ENCODE measurements at places on chromosomes 4 and X.

GRCh38 chr4:30495251-30495650 is 224.9 kb upstream of the PCDH7 start:
- DNase-seq, result no peak

GRCh38 chr4:11605597-11605996 is 176.9 kb upstream of the HS3ST1 start:
- peak; percentile 71 for DNase-seq

DNA sequence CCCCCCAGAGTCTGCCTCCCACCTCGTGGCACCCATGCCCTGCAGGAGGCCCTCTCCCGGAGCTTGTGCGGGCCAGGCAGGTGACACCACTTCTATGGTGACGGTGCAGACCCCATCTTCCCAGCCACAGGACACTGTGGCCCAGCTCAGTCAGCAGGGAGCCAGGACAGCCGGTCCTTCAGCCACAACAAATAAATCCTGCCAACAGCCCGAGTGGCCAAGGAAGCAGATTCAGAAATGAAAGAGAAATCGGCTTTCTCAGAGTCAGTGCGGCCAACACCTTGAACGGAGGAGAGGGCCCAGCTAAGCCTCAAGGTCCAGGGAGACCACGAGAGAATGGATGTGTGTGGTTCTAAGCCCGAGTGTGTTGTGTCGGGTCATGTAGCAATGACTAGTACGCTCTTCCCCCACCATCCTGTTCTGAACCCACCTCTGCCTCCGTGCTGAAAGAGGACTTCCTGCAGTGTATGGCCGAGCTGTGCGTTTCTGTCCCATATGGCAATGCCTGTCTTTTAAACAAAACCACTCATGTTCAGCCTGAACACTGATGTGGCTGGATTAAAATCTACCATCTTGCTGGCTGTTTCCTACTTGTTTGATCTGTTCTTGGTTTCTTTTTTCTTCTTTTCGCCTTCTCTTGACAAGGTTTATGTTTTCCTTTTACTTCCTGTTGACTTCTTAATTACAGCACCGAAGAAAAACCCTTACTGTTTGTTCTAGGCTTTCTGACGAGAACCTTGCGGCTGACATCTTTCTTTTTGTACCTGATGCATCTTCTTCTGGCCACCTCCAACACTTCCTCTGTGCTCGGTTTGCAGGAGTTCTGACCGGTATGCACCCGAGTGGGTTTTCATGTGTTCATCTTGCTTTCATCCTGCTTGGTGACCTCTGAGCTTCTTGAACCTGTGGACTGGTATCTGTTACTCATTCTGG is 53.1 kb downstream of the GAK start:
- DNase-seq, result no peak

DNA sequence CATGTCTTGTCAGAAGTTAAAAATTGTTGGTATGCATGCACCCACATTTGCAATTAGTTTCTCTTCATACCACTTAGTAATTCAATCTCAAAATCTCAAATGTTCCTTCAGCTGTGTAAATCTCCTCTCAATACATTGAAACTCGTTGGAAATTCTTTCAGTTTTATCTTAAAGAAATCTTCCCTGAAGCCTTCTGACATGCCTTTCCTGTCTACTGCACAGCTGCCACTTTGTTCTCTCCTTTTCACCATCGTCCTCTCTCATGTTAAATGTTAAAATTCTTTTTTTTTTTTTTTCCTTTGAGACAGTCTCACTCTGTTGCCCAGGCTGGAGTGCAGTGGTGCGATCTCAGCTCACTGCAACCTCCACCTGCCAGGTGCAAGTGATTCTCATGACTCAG is 30.9 kb downstream of the MCUB start:
- DNase-seq, result no peak

DNA sequence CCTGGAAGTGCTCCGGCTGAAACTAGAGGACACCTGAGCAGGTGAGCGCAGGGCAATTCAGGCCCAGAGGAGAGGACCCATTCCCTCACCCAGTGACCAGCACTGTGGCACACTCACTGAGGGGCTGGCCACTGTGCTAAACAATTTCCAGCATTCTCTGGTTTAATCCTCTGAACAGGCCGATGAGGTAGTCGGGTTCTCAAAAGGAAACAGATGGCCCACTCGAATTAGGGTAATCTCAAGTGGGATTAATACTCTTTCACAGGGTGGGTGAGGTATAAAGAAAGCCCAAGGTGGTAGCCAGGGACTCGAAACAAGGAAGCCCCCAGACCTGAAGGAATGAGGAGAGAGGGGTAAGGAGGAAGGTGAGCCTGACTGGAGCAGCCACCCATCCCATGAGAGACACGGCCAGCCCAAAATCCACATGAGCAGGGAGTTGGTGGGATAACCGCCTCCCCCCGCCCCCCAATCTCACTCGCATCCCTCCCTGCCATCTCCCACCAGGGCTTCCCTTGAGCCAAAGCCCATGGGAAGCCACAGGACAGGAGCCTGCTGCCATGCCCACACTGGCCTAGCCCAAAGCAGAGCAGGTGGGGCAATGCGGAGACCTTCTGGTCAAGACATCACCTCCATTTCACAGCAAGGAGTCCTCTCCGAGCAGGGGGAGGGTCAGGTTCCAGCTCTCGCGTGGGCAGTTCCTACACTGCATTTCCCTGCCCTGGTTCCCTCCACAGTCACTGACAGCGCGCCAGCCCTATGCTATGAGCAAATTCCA is 55.0 kb downstream of the SH3KBP1 start:
- no peak for DNase-seq

- peak; percentile 79 for DNase-seq
Observed at GRCh38 chr4:76658231-76659102, 223.4 kb downstream of the SHROOM3 start.

GRCh38 chr4:101294597-101294996 is 52.7 kb downstream of the PPP3CA start:
- DNase-seq, result no peak

DNA sequence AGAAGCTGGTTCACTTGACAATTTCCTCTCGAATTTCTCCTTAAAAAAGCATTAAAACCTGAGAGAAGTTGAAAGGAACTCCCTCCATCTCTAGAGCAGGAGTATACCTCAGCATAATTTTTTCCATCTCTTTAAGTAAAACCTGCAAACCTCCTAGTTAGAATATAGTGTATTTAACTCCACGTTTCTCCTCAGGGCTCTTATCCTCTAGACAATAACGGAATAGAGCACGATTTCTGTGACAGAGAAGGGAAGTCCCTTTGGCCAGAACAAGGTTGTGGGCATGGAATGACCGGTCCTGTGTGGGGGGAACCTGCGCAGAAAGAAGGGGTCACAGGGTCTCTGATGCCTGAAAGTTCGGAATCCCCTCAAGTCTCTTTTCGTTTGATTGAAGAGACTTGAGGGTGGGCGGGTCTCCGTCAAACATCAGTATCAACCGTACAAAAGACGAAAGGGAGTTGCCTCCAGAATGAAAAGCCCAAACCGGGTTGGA is 697 bp downstream of the ZNF280C start:
- no peak for DNase-seq

DNA sequence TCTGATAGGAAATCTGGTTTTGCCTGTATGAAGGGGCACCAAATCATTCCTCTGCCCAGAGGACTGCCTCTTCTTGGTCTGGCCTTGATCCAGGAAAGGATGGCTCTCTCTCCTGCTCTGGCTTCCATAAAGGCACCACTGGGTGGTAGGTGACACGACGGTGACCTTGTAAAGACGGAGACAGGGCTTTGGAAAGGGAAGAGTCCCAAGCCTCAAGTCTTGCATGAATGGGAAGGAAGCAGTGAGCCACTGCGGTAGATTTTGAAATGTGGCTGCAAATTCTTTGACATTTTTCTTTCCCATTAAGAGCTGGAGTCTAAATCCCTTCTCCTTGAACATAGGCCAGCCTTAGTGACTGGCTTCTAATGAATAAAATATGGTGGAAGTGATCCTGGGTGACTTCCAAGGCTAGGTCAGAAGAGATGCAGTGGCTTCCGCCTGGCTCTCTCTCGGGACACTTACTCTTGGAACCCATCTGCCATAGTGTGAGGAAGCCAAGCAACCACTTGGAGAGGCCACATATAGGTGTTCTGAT is 347.4 kb downstream of the BCOR start:
- no peak for DNase-seq

DNA sequence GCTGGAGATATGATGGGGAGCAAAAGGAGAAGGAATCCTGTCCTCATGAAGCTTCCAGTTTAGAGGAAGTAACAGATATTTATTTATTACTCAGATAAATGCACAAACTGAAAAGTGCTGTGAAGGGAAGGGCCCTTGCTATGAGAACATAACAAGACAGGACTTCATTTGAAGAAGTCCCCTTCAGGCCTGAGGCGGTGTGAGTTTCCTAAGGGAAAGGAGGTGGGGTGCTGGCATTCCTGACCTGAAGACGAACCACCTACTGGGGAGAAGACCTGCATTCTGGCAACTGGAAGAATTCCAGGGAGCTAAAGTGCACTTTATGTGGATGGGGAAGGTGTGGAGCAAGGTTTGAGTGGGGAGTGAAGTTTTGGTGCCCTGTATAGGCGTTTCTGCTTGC is 15.9 kb upstream of the SPARCL1 start:
- DNase-seq, result no peak

DNA sequence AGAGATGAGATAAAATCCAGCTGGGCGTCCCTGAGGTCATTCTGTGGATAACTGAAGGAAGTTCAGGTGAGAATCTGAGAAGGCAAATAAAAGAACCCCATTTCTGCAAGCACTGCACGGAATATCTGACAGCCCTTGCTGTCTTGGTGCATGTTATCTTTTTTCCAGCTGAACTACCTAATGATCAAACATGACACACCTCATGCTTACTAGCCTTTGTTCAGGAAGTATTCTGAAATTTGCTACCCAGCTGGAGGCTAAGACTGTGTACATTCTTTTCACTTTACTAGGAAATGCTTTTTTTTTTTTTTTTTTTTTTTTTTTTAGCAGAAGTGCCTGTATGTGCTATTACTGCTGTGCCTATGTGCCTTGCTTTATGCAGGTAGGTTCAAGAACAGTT is 718.1 kb downstream of the SMARCA1 start:
- DNase-seq, result no peak

DNA sequence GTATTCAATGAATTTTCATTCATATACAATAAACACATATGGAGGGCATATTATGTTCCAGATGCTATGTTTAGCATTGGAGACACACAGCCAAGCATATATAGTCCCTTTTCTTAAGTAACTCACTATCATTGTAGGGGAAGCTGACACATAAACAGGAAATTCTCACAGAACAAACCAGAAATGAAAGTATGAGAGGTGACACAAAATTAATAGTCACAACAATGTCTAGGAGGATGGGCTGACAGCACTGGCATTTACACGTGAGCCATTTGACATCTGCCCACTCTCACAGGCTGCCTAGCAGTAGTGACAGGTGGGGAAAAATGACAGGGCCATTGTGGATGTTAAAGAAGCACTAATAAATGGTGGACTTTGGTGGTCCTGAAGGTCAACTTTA is 2.6 kb upstream of the CNOT6L start:
- DNase-seq, result peak; percentile 47

- DNase-seq, result no peak
Observed at GRCh38 chrX:23570674-23571343, 96.5 kb upstream of the PRDX4 start.

GRCh38 chr4:38671592-38671940 is 7.6 kb downstream of the KLF3 start:
- DNase-seq, result no peak

- DNase-seq, result no peak
Observed at GRCh38 chr4:123617791-123618190, 221.2 kb downstream of the SPRY1 start.

- DNase-seq, result no peak
Observed at GRCh38 chr4:64399313-64400109, 9.7 kb downstream of the TECRL start.

Data from endothelial cell of umbilical vein (primary cell).